ENCODE measurements at places on chromosomes 3 and 15. TPM values are rescaled to one million over a fixed set of nuclear protein-coding genes. Genes with fewer than 3 reads are reported as not detected.

DBR1 gene
- total RNA-seq = 21.2 TPM

CPEB1 gene
- total RNA-seq = 1.6 TPM

DNA sequence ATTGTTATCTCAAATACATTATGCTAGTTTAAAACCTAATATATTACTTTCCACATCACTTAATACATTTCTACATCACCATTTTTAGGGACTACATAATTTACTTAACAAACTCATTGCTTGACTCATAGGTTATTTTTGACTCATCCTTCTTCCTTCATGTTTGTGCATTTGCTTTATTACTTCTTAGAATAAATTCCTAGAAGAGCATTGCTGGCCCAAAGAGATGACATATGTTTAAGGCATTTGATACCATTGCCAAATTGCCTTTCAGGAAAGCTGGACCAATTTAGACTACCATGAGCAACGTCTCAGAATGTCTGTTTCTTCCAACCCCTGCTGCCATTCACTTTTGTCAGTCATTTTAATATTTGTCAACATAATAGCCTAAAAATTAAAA, 905.8 kb downstream of the IGSF11 start:
- DNase-seq = no peak
- H3K4me1 ChIP-seq = no peaks in the 10 kb centered on the region
- no peaks in the 10 kb centered on the region for H3K36me3 ChIP-seq

GRCh38 chr15:79102595-79102994, 12.0 kb upstream of the RASGRF1 start:
- peaks cover 86% of the 10 kb centered on the region for H3K27me3 ChIP-seq
- H3K27ac ChIP-seq = no peak overlapping the region
- H3K4me3 ChIP-seq = no peak overlapping the region
- no peaks in the 10 kb centered on the region for H3K36me3 ChIP-seq
- DNase-seq = peak; percentile 31

DNA sequence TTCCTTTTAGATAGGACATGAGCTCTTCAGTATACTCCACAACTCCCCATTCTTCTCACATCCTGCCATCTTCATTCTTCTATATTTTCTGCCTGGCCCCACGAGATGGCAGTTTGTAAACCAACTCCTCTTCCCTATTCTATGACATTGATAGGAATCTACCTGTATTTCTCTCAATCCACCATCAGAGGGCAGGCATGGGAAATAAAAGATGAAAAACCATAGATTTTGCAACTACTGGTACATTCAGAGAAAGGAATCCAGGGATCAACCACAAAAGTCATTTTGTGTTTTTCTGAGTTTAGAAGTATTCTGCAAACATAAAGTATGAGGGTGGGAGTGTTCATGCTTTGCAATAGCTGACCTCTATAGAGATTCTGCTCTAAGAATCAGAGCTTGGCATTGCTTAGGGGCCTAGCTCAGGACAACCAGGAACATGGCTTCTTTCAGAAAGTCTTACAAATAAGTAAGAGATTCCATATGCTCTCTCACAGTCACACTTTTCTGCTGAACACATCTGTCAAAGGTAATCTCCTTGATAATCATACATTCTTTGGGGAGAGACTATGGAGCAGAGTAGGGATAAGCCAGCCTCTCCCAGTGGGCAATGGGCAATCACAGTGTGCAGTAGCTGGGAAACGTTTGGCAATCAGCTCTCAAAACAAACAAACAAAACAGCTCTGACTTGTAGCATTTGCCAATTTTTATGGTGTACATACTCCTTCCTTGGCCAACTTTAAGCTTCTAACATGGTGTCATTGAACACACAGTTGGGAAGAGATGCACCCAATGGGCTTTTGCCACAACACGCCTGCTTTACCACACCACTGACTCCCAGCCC, 43.1 kb upstream of the SLC25A36 start:
- peaks cover 10% of the 10 kb centered on the region for H3K27me3 ChIP-seq
- no peak overlapping the region for H3K4me3 ChIP-seq
- H3K36me3 ChIP-seq = no peaks in the 10 kb centered on the region

DNA sequence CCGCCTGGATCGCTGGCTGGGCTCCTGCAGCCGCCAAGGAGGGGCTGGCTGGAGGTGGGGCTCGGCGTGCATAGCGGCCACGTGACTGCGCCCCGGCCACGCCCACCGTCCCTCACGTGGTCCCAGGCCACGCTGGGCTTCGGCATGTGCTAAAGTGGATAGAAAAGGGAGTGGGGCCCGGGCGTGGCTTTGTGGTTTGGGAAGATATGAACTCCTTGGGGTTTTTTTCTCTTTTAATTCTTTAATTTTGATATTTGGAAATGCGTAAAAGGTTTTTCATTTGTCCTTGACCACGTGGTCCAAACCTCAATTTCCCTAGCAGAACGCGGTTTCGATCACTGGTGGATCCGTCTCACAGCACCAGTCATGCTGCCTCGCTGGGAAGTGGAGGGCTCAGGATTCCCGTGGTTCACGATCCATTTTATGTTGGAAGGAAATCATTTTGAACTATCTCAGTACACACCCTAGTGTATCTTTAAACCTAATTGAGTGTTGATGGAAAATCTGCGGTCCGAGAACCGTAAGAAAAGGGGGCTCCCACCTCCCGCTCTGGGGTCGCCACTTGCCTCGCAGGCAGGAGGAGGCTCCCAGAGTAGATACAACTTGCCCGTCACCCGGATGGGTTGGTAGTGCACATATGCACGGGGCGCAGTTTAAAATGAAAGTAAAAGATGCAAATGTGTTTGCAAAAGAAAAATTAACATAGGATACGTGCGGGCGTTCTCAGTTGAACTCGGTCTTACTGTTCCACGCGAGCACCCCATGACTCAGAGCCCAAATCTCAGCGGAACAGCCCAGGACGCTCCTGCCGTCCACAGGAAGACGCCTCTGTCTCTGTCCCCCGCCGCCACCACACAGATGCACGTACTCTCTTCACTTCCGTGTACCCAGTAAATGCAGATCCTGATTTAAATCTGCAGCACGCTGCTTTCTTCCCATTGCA, 141.9 kb downstream of the PGPEP1L start:
- peak overlapping the region; percentile 85 for H3K27ac ChIP-seq
- H3K4me1 ChIP-seq = peaks cover 48% of the 10 kb centered on the region
- H3K27me3 ChIP-seq = no peaks in the 10 kb centered on the region
- no peak for DNase-seq
- H3K36me3 ChIP-seq = peaks cover 8% of the 10 kb centered on the region
- H3K4me3 ChIP-seq = peak overlapping the region; percentile 79

GRCh38 chr15:57031605-57032004, 113.2 kb downstream of the TCF12 start:
- no peaks in the 10 kb centered on the region for H3K36me3 ChIP-seq
- no peaks in the 10 kb centered on the region for H3K27me3 ChIP-seq
- no peak overlapping the region for H3K4me3 ChIP-seq
- DNase-seq = no peak
- H3K4me1 ChIP-seq = peaks cover 23% of the 10 kb centered on the region

GRCh38 chr15:68818066-68818768, 2.5 kb downstream of the ANP32A start:
- H3K27ac ChIP-seq = no peak overlapping the region
- peaks cover 3% of the 10 kb centered on the region for H3K36me3 ChIP-seq
- H3K27me3 ChIP-seq = no peaks in the 10 kb centered on the region

All from type B pancreatic cell (in vitro differentiated cells).